DMS153 (cell line): ENCODE measurements at places on chromosomes 12 and 14.

GRCh38 chr12:108305991-108306501 is 33.1 kb downstream of the CMKLR1 start:
- no peak for DNase-seq

GRCh38 chr12:89695830-89696229 is 12.8 kb downstream of the ATP2B1 start:
- DNase-seq = no peak

DNA sequence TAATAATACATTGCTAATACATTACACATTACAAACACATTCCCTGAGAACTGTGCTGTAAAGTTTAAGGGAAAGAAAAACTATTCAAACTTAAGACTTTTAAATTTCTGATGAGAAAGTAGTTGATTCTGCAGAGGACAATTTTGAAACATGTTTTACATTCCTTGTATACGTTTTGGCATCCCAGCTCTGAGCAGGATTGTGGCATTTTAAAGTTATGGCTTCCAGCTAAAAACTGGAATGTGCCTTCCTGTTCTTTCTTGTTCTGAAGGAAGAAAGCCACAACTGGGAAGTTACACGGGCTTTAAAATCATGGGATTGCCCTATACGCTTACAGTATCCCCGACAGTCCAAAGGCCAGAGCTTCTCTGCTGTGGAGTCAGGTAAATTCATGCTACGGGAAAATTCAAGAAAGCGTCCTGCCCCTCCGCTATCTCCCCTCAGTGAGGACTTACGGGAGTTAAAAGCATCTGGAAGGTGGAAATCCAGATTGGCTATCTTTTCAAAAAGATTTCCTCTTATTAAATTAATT is 10.8 kb upstream of the KLHL42 start:
- no peak for DNase-seq

- DNase-seq = no peak
Observed at GRCh38 chr12:115338566-115339294, 654.8 kb upstream of the TBX3 start.

GRCh38 chr12:47087088-47087688 is 7.4 kb upstream of the AMIGO2 start:
- peak; percentile 16 for DNase-seq

- no peak for DNase-seq
Observed at GRCh38 chr14:73754911-73755360, 40.8 kb upstream of the PNMA1 start.

- DNase-seq = no peak
Observed at GRCh38 chr14:82879949-82880535, 1346.4 kb upstream of the SEL1L start.

DNA sequence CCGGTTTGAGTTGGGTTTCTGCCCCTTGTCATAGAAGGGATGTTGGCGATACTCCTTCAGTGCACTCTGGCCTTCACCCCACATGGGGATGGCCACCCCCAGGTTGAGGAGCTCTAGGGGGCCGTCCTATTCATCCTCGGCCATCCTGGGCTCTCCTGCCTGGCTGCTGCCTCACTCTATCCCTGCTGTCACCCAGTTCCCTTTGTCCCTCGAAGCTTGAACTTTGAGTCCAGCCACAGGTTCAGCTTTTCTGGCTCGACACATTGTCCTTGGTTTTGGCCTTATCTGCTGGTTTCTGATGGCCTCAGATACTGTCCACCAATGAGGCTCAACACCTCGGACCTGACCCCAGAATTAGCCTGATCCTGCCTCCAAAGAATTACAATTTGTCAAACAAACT is 58.6 kb downstream of the C14orf132 start:
- no peak for DNase-seq

DNA sequence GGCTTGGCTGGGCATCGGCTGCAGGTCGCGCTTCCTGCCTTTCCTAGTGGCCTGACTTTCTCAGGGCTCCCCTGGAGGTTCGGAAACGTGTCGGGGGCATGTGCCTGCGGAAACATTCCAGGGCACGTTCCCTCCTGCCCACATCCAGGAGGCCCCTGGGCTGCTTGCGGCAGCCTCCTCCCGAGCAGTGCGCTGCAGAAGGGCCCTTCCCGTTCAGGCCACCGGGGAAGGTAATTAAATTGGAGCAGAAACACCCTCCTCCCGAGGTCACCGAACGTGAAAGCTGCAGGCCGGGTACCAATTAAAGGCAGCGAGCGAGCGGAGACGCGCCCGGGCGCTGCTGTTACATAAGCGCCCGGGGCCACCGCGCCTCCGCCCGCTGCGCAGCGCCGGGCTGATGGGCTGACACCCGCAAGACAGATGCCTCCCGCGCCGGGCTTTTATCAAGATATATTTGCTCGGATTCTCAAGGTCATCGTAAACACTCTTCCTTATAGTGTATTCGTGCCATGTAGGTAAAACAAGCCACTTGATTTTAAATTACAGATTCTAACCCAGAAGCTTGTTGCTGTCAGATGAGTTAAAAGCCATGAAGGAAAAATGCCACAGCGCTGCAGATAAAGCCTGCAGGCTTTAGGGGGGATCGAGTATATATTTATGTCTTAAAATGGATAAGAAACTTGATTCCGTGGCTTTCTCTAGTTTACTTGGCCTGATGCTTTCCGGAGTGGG is 31.4 kb downstream of the SSPN start:
- peak; percentile 24 for DNase-seq

GRCh38 chr12:41334390-41334789 is 146.3 kb downstream of the PDZRN4 start:
- DNase-seq = no peak

DNA sequence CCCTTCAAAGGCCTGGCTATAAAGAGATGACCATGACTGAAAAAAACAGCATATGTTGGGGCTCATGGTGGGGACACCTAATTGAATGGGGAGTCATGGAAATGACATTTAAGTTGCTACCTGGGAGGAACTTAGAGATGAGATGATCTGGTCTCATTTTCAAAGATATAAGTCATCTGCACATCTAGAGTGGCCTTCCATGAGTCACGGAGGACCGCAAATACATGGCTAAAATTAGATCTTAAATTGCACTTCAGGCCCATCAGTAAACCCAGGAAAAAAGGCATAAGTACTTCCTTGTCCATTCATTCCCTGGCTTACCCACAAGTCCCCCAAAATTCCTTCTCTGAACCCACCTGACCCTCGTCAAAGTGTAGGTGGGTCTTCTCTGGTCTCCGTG is 53.4 kb downstream of the SPTB start:
- DNase-seq = peak; percentile 38

DNA sequence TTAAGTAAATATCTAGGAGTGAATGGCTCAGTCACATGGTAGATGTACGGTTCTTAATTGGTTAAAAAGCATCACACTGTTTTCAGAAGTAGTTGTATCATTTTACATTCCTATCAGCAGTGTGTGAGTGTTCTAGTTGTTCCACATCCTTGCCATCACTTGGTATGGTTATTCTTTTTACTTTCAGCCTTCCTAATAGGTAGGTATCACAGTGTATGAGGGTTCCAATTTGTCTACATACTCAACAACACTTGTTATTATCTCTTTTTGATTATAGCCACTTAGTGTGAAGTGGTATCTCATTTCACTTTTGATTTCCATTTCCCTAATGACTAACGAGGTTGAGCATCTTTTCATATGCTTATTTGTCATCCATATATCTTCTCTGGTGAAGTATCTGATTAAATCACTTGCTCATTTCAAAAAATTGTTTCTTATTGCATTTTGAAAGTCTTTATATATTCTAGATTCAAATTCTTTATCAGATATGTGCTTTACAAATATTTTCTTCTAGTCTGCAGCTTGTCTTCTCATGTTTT is 3.5 kb upstream of the SPRYD3 start:
- DNase-seq = no peak
